ENCODE measurements at places on chromosomes 4 and X.

GRCh38 chr4:22389240-22389870, 126.5 kb downstream of the ADGRA3 start:
- DNase-seq = peak; percentile 0

DNA sequence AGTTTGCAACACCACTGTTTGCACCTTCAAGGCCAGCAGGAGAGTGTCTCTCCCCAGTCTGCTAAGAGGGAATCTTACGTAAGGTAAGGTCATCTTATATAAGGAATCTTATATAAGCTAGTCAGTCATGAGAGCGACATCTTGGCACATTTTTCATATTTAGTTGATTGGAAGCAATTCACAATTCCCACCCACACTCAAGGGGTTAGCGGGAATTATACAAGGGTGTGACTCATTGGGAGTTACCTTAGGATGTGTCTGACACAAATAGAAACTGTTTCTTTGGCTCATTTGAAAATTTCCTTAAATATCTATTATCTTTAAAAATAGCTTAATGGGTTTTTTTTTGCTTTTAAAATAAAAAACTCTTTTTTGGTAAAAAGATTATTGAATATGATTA, 62.1 kb upstream of the GRPR start:
- DNase-seq = no peak

DNA sequence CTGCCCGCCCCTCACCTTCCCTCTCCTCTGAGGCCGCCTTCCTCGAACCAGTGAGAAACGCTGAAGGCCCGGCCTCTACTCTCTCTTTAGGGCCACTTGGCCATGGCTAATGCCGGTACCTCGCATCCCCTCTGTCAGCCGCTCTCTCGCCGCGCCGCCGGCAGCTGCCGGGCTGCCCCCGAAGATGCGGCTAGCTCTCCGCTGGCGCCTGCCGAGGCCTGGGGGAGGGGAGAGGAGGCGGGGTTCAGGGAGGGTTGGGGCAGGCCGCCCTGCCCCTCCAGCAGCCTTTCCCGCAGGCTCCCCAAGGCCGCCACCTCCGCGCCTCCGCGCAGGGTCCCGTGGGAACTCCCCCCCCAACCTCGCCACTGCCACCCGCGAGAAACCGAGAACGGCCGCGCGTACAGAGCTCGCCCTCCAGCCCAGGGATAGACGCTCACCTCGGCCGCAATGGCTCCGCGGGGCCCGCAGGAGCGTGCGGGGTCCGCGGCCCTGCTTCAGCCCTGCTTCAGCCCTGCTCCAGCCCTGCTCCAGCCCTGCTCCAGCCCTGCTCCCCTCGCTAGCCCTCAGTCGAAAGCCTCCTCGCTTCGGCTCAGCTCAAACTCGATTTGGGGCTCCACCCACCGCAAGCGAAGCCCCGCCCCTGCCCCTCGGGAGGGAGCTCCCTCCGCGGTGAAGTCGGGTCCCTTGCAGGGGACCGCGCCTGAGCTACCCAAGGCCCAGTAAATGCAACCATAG, at the start of gene HUWE1:
TSS of gene HUWE1 (minus strand) at position 569 of the 735 bp plus-strand sequence. CDS start 32,612 bp downstream, outside the sequence.
- DNase-seq = peak; percentile 78

DNA sequence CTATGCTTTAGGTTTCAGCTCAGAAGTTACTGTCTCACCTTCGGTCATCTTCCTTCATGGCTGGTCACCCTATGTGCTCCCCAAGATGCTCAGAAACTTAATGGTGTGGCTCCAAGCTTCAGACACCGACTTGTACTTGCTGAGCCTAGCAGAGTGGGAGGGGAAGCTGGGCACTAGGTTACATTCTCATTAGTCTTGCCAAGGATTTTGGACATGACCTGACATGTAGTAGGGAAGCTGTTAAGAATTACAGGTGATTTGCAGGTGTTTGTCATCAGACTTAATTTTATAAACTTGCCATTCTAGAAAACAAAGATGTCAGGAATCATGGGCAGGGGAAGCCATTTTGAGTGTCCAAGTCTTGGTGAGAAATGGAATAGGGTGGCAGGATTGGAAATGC, 72.4 kb downstream of the CCNG2 start:
- DNase-seq = no peak

- no peak for DNase-seq
These were observed 150.6 kb downstream of the RASL11B start for GRCh38 chr4:53012738-53013137.

GRCh38 chr4:6110681-6111353, 89.5 kb downstream of the JAKMIP1 start:
- DNase-seq = no peak
